ENCODE measurements at places on chromosomes 1 and 21.

DNA sequence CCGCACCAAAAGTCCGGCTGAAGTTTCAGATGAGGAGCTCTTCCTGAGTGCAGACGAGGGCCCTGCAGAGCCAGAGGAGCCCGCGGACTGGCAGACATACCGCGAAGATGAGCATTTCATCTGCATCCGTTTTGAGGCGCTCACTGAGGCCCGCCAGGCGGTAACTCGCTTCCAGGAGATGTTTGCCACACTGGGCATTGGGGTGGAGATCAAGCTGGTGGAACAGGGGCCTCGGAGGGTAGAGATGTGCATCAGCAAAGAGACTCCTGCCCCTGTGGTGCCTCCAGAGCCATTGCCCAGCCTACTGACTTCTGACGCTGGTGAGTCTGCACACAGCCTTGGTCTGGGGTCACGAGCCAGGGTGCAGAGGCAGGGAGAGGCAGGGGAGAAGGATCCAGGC is 84.7 kb downstream of the TRIM11 start:
- no peak for DNase-seq

- DNase-seq = no peak
These were observed 4.9 kb downstream of the PLCH2 start for GRCh38 chr1:2480986-2481364.

- DNase-seq = peak; percentile 32
These were observed 63.4 kb downstream of the CD2 start for GRCh38 chr1:116817582-116818064.

DNA sequence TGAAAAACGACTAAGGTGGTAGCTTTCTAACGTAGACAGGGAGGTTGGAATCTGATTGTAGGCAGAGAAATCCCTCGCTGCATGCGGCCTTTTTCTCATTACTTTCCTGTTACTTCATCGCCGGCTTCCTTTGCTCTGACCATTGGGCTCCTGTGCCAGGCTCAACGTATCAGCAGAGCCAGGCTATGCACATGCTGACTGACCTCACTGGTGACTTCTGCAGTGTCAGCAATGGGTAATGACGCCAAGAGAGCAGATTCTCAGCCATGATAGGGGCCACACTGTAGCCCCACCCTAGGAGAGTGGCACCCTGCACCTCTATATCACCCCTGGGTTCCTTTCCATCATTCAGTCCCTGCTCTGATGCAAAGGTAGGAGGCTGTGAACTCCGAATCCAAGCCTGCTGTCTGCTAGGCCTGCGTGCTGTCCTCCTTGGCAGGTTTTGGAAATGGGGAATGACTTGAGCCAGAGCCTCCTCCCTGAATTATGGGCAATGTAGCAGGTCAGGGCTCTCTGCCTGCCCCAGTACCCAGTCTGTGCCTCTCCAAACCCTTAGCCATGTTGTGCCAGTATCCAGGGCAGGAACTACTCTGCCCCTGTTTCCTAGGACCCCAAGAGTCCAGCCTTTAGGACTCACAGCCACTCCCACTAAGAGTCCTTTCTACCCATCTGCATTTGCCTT is 11.4 kb downstream of the PPFIA4 start:
- no peak for DNase-seq

GRCh38 chr1:54234284-54234683 is 34.3 kb downstream of the MRPL37 start:
- DNase-seq = no peak

DNA sequence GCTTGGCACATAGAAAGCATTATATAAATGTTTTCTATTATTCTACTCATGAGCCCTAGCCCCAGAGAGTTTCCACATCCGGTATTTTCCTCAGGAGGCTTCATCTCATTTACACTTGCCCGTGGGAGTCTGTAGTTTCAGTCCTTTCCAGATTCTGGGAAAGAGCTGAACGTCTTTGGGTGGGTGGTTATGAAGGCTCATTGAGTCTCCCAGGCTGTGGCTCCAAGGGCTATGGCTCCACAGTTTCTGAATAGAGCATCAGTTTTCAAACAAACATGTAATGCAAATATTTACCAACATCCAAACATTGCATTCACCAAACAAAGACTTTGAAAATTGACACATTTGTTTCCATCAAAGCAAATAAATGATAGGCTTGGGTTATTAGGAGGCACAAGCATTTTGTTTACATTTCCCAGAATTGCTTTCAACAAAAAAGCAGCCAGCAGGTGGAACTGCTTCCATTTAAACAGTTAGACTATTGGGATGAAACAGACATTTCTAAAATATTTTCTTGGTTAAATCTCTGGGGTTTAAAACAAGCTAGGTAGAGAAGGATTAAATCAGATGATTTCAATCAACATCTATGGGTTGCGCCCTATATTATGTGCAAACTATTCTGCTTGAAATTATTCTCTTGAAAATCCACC is 1.3 kb upstream of the LEMD1 start:
- no peak for DNase-seq

DNA sequence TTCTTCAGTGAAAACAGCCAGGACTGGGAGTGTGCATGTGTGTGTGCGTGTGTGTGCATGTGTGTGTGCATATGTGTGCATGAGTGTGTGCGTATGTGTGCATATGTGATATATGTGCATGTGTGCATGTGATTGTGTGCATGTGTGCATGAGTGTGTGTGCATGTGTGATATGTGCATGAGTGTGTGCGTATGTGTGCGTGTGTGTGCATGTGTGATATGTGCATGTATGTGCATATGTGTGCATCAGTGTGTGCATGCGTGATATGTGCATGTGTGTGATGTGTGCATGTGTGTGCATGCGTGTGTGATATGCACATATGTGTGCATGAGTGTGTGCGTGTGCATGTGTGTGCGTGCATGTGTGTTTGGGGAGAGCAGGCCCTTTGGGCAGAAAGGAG is 89.8 kb downstream of the ITPKB start:
- DNase-seq = no peak

- no peak for DNase-seq
These were observed 71.3 kb downstream of the HLX start for GRCh38 chr1:220950576-220950975.

- no peak for DNase-seq
These were observed 18.0 kb downstream of the CD244 start for GRCh38 chr1:160844447-160845232.

GRCh38 chr21:46416551-46416950 is 42.1 kb upstream of the DIP2A start:
- no peak for DNase-seq

DNA sequence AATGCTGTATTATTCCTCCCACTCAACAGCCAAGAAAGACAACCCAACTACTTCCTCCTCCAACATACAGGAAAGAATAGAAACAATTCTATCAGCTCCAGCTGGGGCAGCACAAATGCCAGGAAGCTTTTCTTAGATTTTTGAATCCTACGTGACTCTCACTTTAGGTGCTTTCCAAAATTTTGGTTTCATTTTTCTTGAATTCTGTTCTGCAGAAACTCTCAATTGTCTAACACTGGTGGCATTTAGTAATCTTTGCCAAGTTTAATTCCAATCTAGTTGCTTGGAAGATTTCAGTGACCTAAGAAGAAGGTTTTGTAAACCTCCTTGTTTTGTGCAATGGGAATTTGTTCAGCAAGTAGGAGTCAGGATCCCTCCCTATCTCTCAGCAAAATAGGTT is 37.1 kb upstream of the DOCK7 start:
- DNase-seq = no peak

DNA sequence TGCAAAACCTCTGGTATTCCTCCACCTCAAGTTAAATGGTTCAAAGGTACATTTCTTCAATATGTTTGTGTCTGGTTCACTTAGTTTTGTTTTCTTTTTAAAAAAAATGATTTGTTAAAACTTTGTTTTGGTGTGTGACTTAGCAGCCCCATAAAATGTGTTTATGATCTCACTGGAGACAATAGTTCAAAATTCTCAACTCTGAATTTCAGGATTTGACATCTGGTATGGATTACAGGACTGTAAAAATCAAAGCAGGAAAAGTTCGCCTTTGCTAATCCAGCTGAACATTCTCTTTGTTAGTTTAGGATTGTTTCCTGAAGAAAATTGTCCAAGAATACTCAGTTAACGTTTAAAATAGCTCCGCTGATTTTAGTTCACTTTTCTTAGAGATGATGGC is 231.7 kb downstream of the HMCN1 start:
- no peak for DNase-seq

DNA sequence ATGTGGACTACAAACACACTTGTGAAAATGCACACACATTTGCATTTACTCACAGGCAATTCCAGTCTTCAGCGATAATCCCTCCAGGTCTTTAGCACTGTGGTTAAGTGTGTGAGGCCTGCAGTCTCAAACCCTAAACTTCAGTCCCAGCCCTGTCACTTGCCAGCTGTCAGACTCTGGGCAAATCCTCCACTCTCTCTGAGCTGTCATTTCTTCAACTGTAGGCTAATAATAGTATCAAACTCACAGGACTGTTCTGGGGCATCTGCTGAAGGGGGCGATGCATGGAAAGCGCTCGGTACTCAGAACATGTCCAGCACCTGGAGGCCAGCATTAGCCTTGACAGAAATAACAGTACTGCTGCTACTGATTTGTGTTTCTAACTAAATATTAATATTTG is 48.2 kb downstream of the NEK2 start:
- DNase-seq = no peak

GRCh38 chr1:207812778-207813511 is 61.1 kb downstream of the CD46 start:
- no peak for DNase-seq

DNA sequence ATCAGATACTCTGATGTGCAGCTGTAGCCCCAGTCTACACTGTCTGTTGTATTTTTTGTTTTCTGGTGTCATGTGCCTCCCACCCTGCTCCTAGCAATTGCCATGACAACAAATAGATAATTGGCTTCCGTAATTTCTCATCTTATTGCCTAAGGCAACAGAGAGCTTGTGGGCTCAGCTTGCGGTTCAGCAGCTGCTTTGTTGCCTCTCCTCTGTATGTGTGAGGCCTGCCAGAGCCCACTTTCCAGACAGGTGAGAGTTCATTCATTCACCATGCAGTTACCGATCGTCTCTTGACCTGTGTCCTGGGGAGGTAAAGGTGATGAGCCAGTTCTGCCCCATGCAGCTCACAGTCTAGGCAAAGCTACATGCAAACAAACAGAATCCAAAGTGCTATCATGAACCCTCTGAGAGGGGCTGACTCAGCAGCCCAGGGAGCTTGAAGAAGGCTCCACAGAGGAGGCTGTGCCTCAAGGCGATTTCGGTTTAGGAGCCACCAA is 11.9 kb downstream of the LGALS8 start:
- DNase-seq = no peak

GRCh38 chr1:230899841-230900251 is 31.5 kb upstream of the C1orf198 start:
- DNase-seq = no peak

- no peak for DNase-seq
These were observed 13.8 kb downstream of the MIER1 start for GRCh38 chr1:66938613-66939012.

- no peak for DNase-seq
These were observed 145.9 kb downstream of the PCP4 start for GRCh38 chr21:40013001-40013735.

- no peak for DNase-seq
These were observed 69.2 kb downstream of the SH3GLB1 start for GRCh38 chr1:86773341-86774288.

DNA sequence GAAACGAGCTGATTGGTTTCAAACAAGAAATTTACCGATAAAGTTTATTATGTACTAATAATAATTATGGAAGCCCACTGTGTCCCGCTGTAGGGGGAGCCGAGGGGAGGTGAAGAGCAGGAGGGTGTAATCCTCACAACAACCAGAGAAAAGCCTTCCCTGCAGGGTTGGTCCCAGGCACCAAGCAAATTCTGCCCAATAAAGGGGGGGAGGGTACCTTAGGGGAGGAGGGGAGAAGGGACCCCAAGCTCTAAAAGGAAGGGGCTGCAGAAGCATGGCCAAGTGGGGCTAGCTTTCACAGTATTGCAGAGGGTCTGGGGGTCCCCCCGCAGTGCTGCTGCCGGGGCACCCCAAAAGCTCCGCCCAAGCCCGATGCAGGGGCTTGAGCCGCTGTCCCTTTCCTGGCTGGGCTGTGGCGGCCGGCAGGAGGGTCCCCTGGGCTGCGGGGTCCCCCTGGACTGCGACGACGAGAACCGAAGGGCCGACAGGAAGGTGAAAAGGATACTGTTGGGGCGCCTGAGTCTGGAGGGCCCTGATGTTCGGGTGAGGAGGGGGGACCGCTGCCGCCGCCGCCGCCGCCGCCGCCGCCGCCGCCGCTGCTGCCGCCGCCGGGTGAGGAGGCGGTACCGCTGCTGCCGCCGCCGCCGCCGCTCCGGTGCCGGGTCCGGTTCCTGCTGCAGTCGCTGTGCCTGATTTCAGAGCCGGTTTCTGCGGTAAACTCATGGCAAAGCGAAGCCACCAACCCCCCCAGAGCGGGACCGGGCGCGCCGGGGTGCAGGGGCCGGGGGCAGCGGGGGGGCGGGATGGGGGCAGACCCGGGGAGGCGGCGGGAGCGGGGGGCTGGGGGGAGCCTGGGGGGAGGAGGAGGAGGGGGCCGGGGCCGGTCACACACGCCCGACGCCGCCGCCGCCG is 771 bp downstream of the EIF4G3 start:
- no peak for DNase-seq

DNA sequence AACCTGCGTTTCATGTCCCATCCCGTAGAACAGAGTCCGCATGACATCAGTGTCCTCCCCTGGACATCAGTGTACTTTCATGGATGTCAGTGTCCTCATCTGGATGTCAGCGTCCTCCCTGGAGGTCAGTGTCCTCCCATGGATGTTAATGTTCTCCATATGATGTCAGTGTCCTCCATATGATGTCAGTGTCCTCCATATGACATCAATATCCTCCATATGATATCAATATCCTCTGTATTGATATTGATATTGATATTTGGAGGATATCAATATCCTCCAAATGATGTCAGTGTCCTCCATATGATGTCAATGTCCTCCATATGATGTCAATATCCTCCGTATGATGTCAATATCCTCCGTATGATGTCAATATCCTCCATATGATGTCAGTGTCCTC is 284.9 kb downstream of the AJAP1 start:
- no peak for DNase-seq

DNA sequence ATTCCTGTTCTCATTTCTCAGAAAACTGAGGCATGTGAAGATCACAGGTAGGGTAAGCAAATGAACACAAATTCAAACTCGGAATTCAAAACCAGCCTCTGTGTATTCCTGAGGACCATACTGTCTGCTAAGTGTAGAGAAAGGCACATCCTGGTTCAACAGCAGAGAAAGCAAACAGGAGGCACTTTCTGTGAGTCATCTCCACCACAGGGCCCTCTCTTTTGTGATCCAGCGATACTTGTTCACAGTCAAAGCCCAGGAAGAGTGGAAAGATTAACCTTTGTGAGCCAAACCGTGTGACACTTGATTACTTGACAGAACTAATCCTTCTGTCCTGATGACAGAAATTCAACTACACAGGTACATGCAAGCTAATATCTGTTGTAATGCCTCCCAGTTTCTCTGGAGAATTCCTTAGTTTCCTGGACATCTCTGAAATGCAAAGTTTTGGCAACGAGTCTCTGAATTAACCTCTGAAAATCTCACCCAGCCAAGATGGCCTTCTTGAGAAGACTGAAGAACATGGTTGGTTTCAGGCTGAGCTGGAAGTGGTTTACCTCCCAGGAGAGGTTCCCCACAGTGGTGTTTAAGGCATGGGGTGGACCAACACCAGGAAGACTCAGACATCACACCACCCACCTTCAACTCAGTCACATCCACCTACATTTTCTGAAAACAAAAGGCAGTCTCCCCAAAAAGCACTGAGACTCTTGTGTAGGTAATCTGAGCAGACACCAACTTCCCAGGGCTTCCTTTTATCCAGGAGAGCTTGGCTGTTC is 98.2 kb upstream of the ERG start:
- DNase-seq = no peak

Data from NCI-H460 (cell line).